Progenitor cell of endocrine pancreas (in vitro differentiated cells): ENCODE measurements at places on chromosomes 2 and 18.

DNA sequence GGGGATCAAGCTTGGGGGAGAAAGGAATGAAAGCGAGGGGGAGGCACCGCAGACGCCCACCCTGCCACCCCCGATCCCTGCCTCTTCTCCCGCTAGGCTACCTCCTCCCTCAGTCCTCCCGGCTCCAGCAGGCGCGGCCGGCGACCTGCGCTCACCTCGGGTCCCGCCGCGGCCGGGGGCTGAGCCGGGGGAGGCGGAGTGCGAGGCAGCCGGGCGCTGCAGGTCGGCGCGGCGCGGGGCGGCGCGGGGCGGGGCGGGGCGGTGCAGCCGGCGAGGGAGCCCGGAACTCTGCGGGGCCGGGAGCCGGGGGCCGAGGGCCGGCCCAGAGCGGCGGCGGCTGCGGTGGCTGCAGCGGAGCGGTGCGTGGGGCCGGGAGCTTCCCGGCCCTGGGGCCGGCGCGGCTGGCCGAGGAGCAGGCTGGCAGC lies 477 bp downstream of the ACVR1 start:
- peak; percentile 53 for DNase-seq

- no peak for DNase-seq
Measured at GRCh38 chr2:40282428-40282827, 169.5 kb downstream of the SLC8A1 start.

- no peak for DNase-seq
Measured at GRCh38 chr18:62458346-62458745, 64.5 kb upstream of the ZCCHC2 start.

DNA sequence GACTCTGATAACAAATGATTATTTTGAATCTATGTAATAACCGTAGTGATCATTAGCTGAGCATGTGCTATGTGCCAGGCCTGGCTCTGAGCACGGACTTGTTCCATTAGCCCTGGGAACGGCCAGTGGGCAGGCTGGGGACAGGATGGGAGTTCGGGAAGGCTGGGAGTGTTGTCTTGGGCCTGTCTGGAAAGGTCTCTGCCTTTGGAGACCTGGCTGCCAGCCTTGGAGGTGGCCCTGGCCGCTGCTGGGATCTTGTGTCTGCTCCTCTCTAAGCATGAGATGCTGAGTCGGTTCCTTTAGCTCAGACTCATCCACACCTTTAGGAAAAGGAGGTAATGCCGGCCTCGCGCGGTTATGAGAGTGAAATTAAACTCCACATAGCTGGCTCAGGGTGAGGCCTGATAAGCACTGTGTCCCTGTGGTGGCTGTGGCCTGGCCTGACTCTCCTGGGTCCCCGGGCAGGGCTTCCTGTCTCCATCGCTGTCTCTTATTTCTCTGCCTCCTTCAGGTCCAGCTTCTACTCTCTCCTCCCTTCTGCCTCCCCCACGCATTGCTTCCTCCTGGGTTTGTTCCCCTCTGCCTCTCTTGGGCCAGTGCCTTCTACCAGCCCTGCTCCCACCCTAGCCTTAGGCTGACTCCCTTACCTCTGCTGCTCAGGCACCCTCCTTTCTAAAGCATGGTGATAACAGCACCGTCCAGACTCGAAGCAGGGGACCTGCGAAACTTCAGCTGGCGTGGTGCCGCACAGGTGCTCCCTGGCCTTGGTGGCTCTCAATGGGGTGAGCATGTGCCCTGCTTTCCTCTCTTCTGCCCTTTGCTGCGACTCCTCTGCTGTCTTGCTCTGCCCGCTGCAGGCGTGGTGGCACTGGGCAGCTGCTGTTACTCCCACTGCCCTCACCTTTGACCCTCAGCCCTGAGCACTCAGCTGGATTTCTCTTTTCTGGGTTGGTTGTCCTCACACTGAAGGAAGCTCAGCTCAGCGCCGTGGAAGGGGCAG lies 41.8 kb downstream of the NCK2 start:
- DNase-seq, result no peak

GRCh38 chr2:168450171-168450570 lies 5.9 kb upstream of the CERS6 start:
- no peak for DNase-seq

GRCh38 chr2:64141674-64142405 lies 2.4 kb downstream of the PELI1 start:
- DNase-seq, result no peak
